Esophagus muscularis mucosa (tissue), 4 donors: ENCODE measurements at places on chromosomes 2 and 18. TPM values are rescaled to one million over a fixed set of nuclear protein-coding genes. Genes with fewer than 3 reads are reported as not detected.
A peak's percentile ranks its signal among the peaks of the same experiment; 100 is the strongest.

DNA sequence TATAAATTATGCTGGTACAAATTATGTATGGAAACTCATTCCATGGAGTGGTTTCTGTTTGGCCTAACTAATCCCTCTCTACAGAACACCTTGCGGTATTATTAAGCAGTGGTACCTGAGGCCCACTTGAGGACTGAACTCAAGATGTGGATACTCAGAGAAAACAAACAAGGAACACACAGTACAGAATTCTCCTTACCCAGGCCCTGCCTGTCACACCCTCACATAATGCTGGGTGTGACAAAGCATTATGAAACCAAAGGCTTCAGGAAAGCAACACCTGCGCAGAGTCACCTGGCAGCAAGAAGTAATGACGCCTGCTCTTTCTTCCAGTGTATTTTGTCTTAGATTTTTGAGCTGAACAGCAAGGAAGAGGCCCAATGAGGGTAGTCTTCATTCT is 264.7 kb downstream of the PAX3 start:
- no peaks in the 10 kb centered on the region for H3K27me3 ChIP-seq
- no peaks in the 10 kb centered on the region for H3K36me3 ChIP-seq
- H3K4me1 ChIP-seq = no peaks in the 10 kb centered on the region
- H3K27ac ChIP-seq = no peak overlapping the region

DNA sequence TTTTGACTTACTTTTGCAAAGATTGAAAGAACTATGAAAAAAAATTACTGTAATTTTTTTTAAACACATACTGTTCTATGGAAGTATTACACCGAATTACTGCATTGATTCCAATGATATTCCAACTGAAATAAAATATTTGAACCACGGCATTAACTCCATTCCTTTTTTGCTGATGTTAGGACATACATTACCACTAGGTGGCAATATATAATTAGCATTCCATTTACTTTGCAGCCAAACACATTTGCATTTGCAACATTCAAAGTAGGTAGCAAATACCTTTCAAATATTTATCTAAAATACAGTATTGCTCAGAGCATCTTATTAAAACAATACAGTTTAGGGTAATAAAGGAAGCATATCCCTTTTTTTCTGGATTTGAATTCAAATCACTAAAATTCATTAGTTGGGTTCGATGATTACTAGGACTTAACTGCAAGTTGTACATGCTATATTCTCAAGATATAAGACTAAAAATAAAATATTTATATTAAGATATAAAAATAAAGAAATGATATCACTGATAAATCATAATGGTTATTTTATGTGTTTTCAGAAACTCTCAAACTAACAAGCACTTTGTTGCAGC is 31.3 kb downstream of the LANCL1 start:
- no peaks in the 10 kb centered on the region for H3K27me3 ChIP-seq
- H3K36me3 ChIP-seq = peaks cover 19% of the 10 kb centered on the region
- no peaks in the 10 kb centered on the region for H3K4me1 ChIP-seq

- no peaks in the 10 kb centered on the region for H3K4me1 ChIP-seq
- no peaks in the 10 kb centered on the region for H3K27me3 ChIP-seq
- H3K4me3 ChIP-seq = no peak overlapping the region
- H3K36me3 ChIP-seq = no peaks in the 10 kb centered on the region
- DNase-seq = no peak
- no peak overlapping the region for H3K27ac ChIP-seq
These were observed 88.3 kb downstream of the CAMKMT start for GRCh38 chr2:44450082-44450481.

- no peak for DNase-seq
- peak overlapping the region; percentile 15 for H3K27ac ChIP-seq
- H3K27me3 ChIP-seq = no peaks in the 10 kb centered on the region
- H3K36me3 ChIP-seq = no peaks in the 10 kb centered on the region
- peak overlapping the region; percentile 21 for H3K4me3 ChIP-seq
- peaks cover 27% of the 10 kb centered on the region for H3K4me1 ChIP-seq
These were observed 130.9 kb downstream of the EXOC6B start for GRCh38 chr2:72694715-72695496.

GRCh38 chr18:79425569-79425886 is 29.8 kb downstream of the NFATC1 start:
- no peaks in the 10 kb centered on the region for H3K27me3 ChIP-seq
- no peak for DNase-seq
- peaks cover 23% of the 10 kb centered on the region for H3K36me3 ChIP-seq
- peaks cover 50% of the 10 kb centered on the region for H3K4me1 ChIP-seq

LTBP1 gene
- total RNA-seq = 254 TPM
